ENCODE measurements at places on chromosomes 7 and 10.
A peak's percentile ranks its signal among the peaks of the same experiment; 100 is the strongest.

- no peak for DNase-seq
Observed at GRCh38 chr7:76505168-76506080, 4.9 kb upstream of the UPK3B start.

DNA sequence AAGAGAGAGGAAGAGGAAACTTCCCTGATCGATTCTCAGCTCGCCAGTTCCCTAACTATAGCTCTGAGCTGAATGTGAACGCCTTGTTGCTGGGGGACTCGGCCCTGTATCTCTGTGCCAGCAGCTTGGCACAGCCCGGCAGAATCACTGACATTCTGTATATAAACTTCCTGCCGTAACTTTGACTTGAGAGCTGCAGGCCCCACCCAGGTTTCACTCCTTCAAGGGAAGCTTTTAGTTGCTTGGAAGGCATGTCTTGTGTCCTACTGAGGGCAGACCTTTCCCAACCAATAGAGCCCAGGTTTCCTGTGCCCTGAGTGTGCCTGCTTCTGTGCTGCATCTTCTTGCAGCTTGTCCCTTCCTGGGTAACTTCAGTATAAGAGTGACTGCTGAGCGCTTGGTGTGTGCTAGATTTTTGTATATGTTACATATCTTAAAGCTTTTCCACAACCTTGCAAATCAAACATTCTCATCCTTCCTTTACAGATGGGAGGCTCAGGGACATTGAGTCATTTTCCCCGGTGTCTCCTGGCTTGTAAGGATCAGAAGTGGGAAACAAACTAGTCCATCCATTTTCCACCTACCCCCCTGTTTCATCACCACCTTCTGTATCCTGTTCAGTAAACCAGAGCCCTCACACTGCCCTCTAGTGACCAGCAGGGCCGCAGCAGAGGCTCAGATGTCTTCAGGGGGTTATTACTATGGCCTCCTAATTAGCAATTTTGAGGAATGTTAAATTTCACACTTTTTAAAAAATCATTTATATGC, 225.2 kb upstream of the PRSS58 start:
- DNase-seq = peak; percentile 66

- DNase-seq = no peak
Observed at GRCh38 chr10:30973737-30974136, 57.9 kb downstream of the ZNF438 start.

GRCh38 chr10:11335167-11335652, 276.2 kb downstream of the USP6NL start:
- peak; percentile 27 for DNase-seq

DNA sequence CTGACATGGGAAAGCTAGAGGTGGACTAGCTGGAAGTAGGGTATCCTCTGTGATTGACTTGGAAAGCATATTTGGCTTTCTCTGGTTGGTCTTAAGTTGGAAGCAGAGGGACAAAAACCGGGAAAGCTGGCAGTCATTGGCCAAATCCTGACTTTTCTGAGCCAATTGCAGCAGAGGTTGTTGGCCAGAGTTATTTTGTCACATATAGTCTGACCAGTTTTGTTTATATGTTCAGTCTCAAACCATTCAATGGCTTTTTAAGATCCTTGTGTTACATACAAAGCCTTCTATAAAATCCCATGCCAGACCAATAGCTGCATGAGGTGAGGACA, 6.3 kb downstream of the CFAP69 start:
- no peak for DNase-seq

DNA sequence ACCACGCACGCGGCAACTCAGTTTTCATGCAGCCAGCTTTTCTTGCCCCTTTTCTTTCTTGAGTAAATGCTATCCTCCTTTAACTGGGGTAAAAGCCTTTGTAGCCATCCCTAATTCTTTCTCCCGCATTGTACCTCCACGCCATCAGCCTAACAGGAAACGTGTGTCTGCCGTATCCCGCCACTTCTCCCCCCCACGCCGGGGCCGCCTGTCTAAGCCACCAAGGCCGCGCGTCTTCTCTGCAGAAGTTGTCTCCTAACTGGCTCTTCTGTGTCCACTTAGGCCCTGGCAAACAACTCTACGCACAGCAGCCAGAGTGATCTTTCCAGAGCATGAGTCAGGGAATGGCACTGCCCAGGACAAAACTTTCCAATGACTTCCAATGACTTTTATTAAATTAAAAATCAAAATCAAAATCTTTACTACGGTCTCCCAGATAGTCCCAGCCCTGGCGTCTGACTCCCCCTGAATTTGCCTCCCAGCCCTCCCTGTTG, 74.6 kb downstream of the XRCC2 start:
- no peak for DNase-seq

DNA sequence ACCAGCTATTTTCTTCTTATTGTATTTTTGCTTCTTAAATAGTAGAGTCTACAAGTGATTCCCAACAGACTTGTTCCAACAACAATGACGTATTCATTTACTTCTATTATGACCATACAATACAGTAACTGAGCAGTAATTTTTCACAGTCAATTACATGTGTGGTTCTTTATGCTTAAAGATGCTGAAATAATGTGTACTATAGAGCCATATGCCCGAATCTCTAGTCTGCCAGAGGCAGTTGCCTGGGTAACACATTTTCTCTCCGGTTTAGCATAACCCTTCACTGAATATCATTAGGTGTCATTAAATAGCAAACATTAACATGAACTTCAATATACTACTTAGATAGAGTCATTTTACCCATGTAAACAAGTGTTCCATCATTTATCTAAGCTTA, 75.0 kb downstream of the SLC25A13 start:
- no peak for DNase-seq

GRCh38 chr7:119943942-119944600, 328.9 kb upstream of the KCND2 start:
- no peak for DNase-seq

GRCh38 chr7:142956951-142957623, 5.1 kb downstream of the KEL start:
- DNase-seq = no peak

DNA sequence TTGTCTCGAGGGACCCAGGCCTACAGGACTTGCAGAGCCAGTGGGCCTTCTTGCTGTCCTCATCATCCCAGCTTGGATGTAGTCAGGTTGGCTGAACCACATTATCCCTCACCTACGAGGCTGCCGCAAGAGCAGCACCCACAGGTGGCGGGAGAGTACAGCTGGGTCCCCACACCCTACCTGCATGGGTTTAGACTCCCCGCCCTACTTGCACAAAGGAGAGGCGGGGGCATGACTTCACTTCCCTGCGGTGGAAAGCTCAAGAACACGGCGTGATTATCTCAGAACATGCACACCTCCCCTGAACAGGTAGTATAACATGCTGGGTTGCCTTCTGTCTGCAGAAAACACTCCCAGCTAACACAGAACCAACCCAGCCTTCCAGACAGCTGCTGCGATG, 57.5 kb downstream of the CTBP2 start:
- DNase-seq = no peak

DNA sequence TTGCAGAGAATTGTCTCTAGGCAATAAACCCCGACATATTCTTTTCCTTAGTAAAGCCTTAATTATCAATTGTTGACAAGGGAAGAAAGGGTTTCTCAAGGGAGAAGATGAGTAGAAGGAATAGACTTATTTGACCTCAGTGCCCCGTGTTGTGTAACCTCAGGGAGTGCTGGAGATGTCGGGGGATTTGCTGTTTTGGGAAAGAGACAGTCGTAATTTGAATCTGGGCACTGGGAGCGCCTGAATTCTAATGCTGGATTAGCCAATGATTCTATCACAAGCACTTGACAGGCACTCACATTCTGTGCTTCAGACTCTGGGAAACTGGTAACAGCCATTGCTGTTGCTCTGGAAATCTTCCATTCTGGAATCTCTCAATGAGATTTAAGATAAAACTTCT, 13.8 kb upstream of the LMOD2 start:
- no peak for DNase-seq

GRCh38 chr7:22581099-22581498, 81.1 kb upstream of the STEAP1B start:
- no peak for DNase-seq

DNA sequence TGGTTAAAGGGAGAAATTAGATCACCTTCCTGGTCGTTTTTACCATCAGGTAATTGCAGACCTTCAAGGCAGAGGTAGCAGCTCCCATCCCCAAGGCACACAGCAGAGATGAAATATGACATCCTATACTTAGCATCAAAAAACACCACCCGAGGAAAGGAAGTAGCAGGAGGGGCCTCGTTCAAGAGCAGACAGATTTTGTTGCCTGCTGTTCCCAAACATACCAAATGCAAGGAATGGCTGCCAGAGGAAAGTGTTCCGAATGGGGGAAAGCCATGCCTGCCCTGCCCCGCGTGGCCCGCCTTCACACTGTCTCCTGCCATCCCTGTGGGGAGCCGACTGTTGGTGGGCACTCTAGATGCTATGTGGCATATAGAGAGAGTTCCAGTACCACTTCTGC, 18.0 kb downstream of the FKBP6 start:
- DNase-seq = no peak

- peak; percentile 51 for DNase-seq
Observed at GRCh38 chr10:119270762-119271366, 63.5 kb downstream of the GRK5 start.

DNA sequence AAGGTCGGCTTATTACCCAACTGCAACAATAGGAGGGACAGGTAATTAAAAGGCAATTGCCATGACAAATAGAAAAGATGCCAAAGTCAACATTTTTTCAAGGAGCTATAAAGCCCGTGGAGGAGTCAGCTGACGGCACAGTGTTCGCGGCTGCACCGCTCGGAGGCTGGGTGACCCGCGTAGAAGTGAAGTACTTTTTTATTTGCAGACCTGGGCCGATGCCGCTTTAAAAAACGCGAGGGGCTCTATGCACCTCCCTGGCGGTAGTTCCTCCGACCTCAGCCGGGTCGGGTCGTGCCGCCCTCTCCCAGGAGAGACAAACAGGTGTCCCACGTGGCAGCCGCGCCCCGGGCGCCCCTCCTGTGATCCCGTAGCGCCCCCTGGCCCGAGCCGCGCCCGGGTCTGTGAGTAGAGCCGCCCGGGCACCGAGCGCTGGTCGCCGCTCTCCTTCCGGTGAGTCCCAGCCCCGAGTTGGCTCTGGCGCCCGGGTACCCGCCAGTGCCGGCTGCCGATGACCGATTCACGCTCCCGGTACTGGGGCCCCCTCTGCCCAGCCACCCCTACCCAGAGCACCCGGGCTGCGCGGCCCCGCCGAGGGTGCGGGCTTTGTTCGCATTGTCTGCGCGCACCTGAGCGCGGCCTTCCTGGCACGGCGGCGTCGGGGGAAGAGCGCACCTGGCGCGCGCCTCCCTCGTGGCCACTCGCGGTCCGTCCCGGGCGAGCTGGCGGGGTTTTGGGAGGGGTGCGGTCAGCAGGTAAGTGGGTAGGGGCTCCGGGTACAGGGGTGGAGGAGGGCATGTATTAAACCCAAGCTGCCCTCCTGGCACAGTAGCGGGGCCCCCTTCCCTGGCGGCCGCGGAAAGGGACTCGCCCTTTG, at the start of gene VWA2:
Gene VWA2 (plus strand): TSS at position 138 of the 877 bp plus-strand sequence. CDS start 9,460 bp downstream, outside the sequence.
- no peak for DNase-seq

- peak; percentile 40 for DNase-seq
Observed at GRCh38 chr7:39588416-39588815, 22.2 kb downstream of the YAE1 start.

GRCh38 chr7:21317966-21318915, 109.6 kb upstream of the SP4 start:
- DNase-seq = no peak

- peak; percentile 68 for DNase-seq
Observed at GRCh38 chr7:157432541-157432956, 95.7 kb downstream of the DNAJB6 start.

DNA sequence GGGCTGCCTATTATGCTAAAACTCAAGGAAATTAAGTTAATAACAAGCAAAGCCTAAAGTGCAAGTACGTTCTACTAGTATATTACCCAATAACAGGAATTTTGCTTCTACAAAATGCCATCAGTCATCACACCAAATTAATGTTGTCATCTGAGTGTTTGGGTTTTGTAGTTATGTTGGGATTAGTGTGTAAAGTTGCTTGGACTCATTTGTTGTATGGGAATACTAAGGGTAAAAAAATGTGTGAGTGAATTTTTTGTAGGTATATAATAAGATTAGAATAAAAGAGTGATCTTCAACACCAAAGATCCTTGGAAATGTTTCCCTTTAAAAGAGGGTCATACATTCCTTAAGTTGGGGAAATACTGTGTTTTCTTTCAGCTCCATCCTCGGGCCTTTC, 38.6 kb downstream of the NRP1 start:
- DNase-seq = no peak

- DNase-seq = no peak
Observed at GRCh38 chr7:132899833-132900232, 182.1 kb downstream of the CHCHD3 start.

DNA sequence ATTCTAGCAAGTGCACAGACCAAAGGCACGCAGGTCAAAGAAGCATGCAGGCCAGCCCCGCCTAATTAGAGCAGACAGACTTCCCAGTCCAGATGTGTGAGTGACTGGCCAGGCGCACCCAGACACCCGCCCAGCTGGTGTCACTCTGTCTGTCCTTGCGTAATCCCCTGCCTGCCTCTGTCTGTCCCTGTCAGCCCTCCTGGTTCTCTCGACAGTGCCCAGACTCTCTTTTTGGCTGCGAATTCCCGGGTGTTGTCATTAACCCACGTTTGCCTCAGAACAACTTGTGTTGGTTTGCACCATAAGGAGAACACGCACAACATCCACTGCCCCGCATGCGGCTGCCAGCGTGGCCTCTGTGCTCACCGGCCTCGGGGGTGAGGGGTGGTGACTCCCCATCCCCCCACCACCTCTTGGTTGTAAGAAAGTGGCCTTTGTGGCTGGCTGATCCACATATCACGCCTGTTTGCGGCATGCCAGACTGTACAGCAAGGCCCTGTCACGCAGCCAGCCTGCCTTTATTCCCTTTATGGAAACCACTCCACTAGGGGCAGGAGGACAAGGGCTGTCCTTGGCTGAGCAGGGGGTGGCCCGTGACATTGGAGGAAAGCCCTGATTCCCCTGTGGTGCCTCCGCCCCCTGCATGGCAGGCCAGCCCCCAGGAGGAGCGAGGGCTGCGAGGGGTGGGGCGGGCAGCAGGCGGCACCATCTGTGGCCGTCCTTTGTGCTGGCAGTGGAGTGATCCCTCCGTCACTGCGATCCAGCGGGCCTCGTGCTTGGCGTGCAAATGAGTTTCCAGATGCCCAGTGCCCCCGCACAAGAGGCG, 72.8 kb upstream of the PPIF start:
- DNase-seq = no peak

GRCh38 chr10:117165538-117166417, 27.7 kb upstream of the VAX1 start:
- DNase-seq = peak; percentile 33

GRCh38 chr10:103278862-103279298, 1.9 kb downstream of the INA start:
- peak; percentile 55 for DNase-seq

GRCh38 chr10:104150139-104150538, 28.2 kb downstream of the SFR1 start:
- DNase-seq = peak; percentile 28
